ENCODE measurements at places on chromosomes 1 and 21.
A peak's percentile ranks its signal among the peaks of the same experiment; 100 is the strongest.

GRCh38 chr1:66980745-66981367 is 56.1 kb downstream of the MIER1 start:
- no peak for DNase-seq

DNA sequence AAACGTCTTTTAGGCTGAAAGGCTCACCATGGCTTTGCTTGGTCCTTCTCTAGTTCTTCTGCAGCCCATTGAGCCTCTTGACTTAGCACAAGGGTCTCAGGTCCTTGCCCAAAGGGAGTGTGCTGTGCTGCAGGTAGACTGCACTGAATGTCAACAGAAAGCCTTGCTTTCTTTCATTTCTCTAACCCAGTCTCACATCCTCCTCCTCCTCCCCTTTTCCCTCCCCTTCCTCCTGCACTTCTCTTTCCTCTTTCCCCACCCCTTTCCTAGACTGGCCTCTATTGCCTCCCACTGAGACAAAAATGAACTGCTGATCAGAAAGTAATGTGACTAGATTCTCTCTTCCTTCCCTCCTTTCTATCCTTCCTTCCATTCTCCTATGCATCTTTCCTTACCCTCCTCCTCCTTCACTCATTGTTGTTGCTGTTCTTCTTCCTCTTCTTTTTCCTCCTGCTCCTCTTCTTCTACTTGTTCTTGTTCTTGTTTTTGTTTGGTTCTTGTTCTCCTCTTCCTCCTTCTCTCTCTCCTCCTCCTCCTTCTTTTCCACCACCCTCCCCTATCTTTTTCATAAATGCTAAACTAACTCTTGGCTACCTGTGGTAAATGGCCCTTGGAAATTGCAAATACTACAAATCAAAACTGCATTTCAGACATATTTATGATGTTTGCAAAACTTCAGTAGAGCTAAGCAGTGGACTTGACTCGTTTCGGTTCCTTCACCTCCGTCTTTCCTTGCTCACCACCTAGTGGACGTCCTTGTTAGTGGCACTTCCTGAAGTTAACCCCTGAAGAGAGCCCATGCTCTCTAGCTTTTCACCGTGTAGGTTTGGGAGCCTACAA is at the start of gene SELL:
TSS of gene SELL (minus strand) at position 152 of the 840 bp plus-strand sequence. CDS start at position 30, 122 bp downstream.
- peak; percentile 50 for DNase-seq

DNA sequence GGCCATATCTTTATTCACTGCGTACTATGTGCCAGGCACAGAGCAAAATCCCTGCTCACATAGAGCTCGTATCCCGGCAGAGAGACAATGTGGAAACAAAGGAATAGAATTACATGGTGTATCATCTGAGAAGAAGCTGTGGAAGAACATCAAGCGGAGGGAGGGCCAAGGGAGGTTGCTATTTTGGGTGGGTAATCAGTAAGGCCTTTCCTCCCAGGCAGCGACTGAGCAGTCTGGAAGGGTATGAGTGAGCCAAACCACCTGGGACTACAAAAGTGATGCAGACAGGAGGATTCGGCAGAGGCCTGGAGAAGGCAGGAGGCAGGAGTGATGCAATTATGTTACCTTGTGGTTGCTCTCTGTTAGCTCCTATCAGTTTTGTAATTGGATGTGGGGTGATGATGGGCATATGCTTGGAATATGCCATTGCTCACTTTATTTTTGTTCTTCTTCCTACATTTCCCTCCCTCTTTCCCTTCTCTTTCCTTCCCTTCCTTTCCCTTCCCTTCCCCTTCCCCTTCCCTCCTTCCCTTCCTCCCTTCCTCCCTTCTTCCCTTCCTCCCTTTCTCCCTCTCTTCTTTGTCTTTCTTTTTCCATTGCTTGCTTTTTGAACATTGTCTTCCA is 172.9 kb downstream of the DISC1 start:
- DNase-seq = no peak

- DNase-seq = no peak
Observed at GRCh38 chr1:174276087-174276486, 116.8 kb downstream of the RABGAP1L start.

GRCh38 chr1:117834416-117834815 is 95.0 kb downstream of the GDAP2 start:
- no peak for DNase-seq

DNA sequence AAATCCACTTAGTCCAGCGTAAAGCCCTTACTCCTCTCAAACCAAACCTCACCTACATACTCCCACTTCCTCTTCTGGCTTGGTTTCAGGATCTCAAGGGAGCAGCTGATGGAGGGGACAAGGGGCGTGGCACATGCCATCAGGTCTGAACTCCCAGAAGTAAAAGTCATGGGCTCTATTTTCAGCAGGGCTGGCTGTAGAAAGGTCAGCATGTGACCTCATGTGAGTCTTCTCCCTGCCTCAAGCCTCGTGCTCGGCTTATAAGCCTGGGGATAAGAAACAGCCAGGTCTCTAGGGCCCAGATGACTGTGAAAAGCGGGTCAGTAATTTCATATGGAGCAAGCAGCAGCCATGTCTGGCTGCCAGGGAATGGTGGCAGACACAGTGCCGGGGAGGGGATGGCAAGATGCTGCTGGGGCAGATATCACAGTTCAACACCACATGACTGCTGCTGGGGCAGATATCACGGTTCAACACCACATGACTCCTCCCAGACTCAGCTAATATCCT is 227.9 kb downstream of the KCNH1 start:
- no peak for DNase-seq

DNA sequence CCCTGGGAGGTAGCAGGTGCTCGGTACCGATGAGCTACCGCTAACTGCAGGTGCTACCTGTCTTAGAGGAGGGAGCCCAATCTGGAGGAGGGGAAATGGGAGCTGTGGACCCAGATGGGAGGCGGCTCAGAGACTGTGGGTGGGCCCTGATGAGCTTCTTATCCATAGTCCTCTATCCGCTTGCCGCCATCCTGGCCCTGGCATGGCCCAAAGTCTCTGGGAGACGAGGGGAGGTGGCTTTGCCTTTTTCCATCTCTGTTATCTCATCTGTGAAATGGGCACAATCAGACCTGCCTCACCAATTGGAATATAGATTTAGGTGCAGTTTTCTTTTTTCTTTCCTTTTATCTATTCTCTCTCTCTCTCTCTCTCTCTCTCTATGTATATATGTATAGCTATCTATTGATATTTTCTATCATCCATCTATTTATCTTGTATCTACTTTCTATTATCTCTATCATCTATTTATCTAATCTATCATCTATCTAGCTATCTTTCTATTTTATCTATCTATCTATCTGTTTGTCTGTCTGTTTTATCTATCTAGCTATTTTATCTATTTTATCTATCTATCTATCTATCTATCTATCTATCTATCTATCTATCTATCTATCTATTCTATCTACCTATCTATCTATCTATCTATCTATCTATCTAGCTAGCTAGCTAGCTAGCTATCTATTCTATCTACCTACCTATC is 16.5 kb downstream of the TNFRSF1B start:
- DNase-seq = no peak

DNA sequence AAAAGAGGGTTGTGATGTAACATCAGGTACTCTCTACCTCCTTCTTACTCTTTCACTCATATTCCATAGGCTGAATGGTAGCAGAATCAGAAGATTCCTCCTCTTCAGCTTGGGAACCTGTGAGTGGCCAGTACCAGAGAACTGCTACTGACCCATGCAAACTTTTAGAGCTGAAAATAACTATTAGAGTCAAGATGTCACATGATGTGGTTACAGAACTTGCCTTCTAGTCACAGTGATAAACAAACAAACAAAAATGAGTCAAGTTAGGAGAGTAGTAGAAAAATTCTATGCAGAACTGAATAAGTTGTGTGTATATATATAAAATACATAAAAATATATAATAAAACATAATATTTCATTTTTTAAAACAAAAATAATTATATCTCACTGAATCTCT is 47.6 kb upstream of the RGS1 start:
- no peak for DNase-seq

- peak; percentile 81 for DNase-seq
Observed at GRCh38 chr1:37486680-37487618, 12.6 kb downstream of the ZC3H12A start.

DNA sequence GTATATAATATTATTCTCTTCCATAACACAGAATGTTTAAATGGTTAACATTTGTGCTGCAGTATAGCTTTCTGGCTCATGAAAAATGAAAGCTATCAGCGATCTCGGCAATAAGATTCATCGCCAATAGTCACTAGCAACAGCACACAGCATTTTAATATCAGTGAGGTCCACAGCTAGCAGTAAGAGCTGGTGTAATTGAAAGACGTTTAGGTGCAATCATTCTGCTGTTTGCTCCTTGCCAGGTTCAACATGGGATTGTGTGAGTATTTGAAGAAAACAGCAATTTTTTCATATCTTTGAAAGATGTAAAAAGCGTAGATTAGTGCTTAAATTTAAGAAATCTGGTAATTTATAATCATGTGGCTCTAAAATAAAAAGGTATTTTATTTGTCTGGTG is 20.1 kb downstream of the PRKACB start:
- DNase-seq = no peak

- no peak for DNase-seq
Observed at GRCh38 chr1:160768295-160768657, 27.7 kb upstream of the LY9 start.

GRCh38 chr1:7284839-7285435 is 486.2 kb upstream of the VAMP3 start:
- DNase-seq = no peak

DNA sequence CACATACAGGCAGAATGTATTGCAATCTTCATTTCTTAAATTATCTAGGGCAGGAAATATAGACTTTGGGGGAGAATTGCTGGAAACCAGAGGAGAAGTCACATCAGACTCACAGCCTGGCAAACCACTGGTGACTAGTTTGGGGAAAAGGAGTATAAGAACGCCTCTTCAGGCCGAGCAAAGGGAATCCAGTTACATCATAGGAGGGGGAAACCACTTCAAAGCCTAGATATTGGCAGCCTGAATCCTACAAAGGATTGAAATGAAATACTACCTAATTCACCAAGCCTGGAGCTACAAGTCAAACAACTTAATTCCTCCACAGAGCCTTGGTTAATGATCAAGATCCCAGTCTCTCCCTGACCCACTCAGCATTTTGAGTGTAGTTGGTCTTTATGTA is 121.7 kb downstream of the SLC30A10 start:
- DNase-seq = no peak

GRCh38 chr1:204206121-204206520 is 7.7 kb downstream of the GOLT1A start:
- no peak for DNase-seq

- no peak for DNase-seq
Observed at GRCh38 chr1:219517031-219517430, 95.9 kb downstream of the ZC3H11B start.

- no peak for DNase-seq
Observed at GRCh38 chr1:89780721-89781120, 40.1 kb upstream of the LRRC8D start.

DNA sequence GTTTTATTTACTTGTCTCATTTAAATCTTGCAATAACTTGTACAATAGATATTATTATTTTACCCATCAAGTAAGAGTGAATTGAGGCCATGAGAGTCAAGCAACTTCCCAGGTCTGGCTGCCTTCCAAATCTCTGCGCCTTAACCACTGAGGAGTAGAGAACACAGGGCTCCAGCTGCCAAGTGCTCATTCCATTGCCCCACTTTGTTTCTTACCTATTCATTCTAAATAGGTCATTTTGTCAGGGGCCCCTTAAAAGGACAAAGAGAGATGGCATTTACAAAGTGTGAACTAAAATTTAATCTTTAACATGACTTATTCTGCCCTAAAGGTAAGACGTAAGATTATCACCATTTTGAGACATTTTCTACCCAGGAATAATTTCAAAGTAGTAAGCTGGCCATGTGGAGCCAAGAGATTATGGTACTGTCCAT is 3.5 kb downstream of the PPP1R15B start:
- DNase-seq = peak; percentile 69
